Subcutaneous adipose tissue (tissue), 4 donors: ENCODE measurements at places on chromosomes 16 and 17. TPM values are rescaled to one million over a fixed set of nuclear protein-coding genes. Genes with fewer than 3 reads are reported as not detected.

EVPLL gene
- not detected for total RNA-seq

NPIPA2 gene
- 2.6 TPM for total RNA-seq

GPR179 gene
- under 0.01 TPM for total RNA-seq

NACA2 gene
- not detected for total RNA-seq

CHST4 gene
- 2.2 TPM for total RNA-seq
